ENCODE measurements at places on chromosomes 7 and 10.

- no peak for DNase-seq
These were observed 17.8 kb downstream of the NAPEPLD start for GRCh38 chr7:103130901-103131624.

- no peak for DNase-seq
These were observed 95.3 kb downstream of the HDAC9 start for GRCh38 chr7:18590744-18591340.

DNA sequence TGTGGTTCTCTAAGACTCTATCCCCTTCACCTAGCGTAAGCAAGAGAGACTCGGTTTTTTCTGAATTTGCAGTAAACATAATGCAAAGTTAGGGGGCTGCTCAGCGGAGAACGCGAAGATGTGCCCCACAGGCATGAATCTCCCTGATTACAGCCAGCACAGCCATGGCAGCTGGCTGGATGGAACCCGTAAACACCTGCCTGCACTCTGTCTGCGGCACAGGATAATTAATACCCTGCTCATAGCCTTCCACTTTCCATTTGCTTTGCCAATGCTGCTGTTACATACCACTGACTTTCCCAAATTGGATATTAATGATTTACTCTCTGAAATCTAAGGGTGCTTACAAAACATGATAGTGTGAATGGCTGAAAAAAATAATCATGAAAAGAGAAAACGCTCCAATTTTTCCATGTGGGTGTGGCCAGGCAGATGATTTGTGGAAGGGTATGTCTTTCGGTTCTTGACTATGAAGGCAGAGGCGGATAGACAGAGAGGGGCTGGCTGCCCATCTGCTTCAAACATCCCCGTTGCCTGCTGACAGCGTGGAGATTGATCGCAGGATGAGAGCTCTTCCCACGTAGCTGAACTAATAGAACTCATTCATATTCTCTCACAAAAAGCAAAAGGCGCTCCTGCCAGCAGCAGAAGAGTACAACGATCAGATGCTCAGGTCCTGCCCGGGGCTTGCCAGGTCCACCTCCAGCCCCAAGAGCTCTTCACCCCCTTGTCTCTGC, 193.2 kb upstream of the GHITM start:
- DNase-seq: no peak

DNA sequence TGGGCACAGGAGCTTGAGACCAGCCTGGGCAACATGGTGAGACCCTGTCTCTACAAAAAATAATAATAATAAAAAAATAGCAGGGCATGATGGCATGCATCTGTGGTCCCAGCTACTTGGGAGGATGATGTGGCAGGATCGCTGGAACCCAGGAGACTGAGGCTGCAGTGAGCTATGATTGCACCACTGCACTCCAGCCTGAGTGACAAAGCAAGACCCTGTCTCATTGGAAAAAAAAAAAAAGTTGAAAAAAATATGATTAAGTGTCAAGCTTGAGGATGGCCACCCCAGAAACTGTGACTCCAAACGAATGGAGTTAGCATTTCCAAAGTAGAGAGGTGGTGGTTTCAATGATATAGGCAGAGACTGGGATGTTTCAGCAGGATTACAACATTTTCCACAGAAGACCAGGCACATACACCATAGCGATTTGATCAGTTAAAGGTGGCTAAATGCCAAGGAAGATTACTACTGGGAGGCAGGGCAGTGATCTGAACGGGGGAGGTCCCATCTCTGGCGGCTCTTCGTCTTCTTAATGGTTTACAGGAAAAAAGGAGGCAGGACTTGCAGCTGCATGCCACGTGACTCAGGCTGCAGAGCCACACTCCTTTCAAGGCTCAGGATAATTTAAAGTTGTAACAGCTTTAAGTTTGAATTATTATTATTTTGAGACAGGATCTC, 250.6 kb upstream of the GALNT17 start:
- no peak for DNase-seq

DNA sequence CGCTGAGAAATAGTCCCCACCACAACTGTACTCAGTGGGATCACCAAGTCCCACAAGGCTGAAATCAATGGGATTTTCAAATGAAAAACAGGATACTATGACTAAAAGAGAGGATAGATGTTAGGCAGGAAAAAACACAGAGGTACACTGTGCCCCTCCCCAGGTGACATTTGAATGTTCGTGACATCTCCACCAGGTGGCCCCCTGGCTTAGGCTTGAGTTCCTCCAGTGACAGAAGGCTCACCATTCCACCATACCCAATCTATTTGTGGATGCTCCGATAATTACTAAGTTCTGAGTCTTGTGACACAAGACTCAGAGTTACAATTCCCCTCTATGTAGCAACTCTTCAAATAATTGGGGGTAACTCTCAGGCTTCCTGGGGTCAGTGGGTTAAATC, 77.5 kb upstream of the KCNMA1 start:
- no peak for DNase-seq

Data from right cardiac atrium (tissue), 5 donors.